NCI-H446 (cell line): ENCODE measurements at places on chromosomes 6 and 20.

DNA sequence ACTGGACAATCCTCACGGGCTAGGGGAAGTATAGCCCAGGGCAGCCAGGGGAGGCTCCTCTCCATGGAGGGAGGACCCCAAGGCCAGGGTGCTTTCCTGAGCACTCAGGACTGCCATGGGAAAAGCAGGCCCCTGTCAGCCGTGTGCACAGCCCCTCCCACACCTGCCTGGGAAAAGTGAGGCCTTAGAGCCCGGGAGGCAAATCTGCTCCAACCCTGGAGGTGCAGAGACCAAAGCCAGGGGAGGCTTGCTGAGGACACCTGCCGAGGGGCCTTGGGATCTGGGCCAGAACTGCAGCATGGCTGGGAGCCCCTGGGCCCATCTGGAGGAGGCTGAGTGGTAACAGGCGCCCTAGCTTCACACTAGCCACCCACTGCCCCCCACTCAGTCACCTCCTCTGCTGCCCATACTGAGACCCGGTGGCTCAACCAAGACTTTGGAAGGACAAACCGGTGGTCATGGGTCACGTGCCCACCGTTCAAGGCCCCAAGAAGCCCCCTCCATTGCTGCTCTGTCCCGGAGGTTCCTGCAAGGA lies 55.2 kb downstream of the YTHDF1 start:
- DNase-seq: no peak

DNA sequence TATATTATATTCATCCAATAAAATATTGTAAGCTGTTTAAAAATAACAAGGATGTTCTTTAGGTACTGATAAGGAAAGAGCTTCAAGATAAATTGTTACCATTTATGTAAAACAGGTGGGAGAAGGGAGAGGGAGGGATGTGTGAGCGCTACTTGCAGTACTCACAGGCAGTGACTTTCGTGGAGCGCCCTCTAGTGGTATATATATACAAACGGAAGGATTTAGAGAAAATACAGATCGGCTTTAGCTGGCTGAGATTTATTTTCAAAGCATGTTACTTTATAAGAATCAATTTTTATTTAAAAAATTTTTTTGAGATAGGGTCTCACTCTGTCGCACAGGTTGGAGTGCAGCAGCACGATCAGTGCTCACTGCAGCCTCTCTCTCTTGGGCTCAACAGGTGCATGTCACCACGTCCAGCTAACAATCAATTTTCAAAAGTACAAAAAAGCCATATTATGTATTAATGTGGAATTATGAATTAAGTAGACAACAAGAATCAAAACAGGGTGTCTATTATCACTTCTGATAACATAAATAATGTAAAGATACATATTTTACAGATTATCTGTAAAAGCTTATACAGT lies 3.3 kb upstream of the MOG start:
- DNase-seq: peak; percentile 71

DNA sequence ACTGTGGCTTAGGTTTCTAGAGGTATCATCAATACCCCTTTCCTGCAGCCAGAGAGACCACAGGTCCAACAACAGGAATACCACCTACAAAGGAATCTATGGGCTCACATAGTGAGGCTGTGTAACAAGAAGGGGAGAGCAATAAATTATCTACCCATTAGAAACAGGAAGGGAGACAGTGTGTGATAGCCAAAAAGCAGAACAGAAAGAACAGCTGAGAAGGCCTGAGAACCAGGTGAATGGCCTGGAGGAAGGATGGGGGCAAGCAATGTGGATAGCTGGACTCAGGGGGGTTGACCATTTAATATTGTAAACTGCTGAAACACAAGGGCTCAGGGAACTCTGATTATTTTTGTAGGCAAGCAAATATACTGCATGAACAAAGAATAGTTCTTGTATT lies 628.2 kb downstream of the COL12A1 start:
- DNase-seq: no peak

DNA sequence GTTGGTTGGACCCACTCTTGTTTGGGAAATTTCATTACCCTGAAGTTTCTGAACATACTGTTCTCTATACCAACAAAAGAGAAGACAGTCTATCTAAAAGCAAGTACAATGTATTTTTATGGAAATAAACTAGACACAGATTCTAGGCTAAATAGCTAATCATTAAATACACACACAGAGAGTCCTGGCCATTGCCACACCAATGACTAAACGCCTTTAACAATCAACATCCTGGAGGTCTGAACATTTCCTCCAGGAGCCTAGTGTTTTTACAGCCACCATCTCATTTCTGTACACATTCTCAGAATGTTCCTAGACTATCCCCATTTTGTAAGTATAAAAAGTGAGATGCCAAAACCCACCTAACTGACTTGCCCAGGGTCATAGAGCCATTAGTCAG lies 141.6 kb upstream of the RREB1 start:
- no peak for DNase-seq

- no peak for DNase-seq
Observed at GRCh38 chr20:25007491-25008305, 15.1 kb upstream of the APMAP start.

- DNase-seq: no peak
Observed at GRCh38 chr20:47710665-47711045, 74.6 kb downstream of the SULF2 start.
